ENCODE measurements at places on chromosomes 6 and 20.

GRCh38 chr6:16562498-16562897 is 198.8 kb downstream of the ATXN1 start:
- DNase-seq: peak; percentile 27

DNA sequence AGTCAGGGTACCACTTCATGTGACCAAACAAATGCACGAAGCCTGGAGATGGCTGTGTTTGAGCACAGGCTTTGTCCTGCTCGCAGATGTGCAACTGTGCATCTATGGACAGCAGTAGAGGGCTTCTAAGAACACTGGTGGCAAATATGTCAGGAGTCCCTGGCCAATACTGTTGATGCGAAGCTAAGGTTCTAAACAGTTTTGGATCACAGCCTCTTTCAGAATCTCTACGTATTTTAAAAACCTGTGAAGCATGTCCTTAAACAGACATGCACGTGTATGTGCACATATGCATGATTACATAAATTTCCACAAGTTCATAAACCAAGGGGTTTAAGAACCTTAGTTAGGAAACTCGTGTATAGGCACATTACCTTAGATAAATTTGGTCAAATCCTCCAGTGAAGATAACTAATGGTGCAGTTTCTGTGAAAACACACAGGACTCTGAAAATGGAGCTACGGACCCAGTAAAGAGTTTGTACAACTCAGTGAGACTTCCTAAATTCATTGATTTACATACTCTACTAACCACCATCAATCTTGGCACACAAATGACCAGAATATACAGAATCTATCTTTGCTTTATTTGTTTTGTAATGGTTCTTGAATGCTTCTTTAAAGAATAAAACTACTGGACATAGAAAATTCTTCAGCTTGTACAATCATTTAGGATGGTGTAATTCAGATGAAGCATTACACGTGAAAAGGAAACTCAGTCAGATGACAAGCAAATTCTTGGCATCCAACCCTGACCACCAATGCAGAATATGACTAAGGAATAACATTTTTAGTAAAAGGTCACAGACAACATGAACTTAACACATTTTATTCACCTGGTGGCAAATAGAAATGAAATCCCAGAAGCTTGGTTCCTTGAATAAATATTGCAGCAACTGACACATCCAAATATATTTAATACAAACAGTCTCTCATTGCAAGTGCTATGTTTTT is 27.4 kb downstream of the KCNQ5 start:
- DNase-seq: peak; percentile 94

DNA sequence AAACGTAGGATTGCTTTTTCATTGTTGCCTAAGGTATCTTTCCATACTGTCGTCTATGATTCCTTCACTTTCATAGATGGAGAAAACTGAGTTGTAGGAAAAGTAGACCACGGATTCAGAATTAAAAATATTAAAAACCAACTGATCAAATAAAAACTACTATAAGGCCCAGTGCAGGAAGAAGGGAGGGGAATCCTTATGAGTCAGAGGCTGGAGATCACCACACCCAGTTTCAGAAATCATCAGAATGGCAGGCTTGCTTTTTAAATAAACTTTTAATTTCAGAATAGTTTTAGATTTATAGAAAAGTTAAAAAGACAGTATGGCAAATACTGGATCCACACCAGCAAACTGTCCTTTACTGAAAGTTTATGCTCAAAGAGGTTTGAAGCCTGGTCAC is 32.0 kb upstream of the POPDC3 start:
- peak; percentile 45 for DNase-seq

- DNase-seq: peak; percentile 97
These were observed 48.9 kb downstream of the PRDM1 start for GRCh38 chr6:106134906-106135634.

- DNase-seq: peak; percentile 39
These were observed 34.6 kb downstream of the C6orf52 start for GRCh38 chr6:10659699-10660348.

DNA sequence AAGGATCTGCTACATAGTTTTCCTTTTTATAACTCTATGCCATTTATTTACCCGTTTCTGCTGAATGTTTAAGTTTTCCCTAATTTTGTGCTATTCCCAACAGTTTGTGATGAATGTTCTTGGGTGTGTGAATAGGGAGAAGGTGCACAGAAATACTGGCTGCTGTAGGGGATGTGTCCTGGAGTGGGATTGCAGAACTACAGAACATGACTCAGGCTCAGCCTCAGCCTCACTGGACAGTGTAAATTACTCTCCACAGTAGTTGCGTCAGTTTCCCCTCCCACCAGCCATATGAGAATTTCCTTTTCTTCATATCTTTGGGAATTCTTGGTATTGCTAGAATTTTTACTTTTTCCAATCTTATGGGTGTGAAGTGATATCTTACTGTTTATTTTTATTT is 57.0 kb downstream of the SLX4IP start:
- no peak for DNase-seq

DNA sequence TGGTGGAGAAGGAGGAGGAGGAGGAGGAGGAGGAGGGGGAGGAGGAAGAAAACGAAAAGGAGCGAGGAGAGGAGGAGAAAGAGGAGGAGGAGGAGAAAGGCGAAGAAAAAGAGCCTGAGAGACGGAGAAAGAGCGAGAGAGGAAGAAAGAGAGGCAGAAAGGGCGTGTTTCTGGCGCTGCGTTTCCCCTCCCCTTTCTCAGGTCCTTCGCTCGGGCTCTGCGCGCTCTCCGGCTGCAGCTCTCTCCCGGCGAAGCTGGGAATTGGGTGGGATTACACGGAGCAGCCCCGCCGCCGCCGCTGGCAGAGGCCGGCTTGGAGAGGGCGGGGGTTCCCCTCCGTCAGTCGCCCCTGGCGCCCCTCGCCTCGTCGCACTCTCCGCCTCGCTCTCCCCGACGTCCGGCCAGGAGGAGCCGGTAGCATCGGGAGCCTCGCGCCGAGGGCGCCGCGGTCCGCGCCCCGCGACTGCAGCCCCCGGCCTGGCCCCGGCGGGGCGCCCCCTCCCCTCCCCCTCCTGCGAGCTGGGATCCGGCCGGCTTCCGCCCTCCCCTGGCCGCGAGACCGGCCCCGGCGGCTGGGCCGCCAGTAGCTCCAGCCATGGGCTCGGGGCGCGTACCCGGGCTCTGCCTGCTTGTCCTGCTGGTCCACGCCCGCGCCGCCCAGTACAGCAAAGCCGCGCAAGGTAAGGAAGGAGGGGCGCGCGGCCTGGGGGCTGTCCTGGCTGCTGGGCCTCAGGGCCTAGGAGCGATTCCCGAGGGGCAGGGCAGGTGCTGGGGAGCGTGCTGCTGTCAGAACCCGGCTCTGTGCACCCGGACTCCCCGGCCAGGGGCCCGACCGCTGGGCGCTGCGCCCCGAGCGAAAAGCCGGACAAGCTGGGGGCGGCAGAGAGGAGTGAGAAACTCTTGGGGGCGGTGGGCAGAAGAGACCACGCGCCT is at the start of gene SCUBE3:
SCUBE3 (plus strand) TSS at position 133 of the 933 bp plus-strand sequence; CDS start at position 596, 463 bp downstream.
- peak; percentile 47 for DNase-seq

GRCh38 chr6:13953061-13953705 is 28.4 kb downstream of the RNF182 start:
- peak; percentile 96 for DNase-seq

GRCh38 chr20:38262931-38263330 is 2.4 kb upstream of the KIAA1755 start:
- DNase-seq: no peak

GRCh38 chr6:3195695-3196497 is 31.6 kb downstream of the TUBB2B start:
- DNase-seq: peak; percentile 50

- DNase-seq: no peak
These were observed 35.7 kb downstream of the ZNF334 start for GRCh38 chr20:46477640-46478039.

GRCh38 chr20:62607366-62608217 is 34.7 kb upstream of the SLCO4A1 start:
- DNase-seq: no peak

DNA sequence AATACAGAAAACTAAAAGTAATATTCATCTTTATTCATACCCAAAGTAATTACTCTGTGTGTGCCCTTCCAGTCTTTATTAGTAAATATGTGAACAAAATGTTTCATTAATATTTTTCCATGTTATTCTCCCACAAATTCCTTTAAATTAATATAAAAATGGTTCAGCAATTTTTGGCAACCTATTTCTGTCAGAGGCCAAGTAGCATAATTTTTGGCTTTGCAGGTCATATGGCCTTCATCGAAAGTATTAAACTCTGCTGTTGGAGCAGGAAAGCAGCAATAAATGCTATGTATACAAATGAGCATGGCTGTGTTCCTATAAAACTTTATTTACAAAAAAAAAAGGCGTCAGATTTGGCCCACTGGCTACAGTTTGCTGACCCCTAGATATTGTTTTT is 16.1 kb downstream of the ZC2HC1B start:
- DNase-seq: no peak

DNA sequence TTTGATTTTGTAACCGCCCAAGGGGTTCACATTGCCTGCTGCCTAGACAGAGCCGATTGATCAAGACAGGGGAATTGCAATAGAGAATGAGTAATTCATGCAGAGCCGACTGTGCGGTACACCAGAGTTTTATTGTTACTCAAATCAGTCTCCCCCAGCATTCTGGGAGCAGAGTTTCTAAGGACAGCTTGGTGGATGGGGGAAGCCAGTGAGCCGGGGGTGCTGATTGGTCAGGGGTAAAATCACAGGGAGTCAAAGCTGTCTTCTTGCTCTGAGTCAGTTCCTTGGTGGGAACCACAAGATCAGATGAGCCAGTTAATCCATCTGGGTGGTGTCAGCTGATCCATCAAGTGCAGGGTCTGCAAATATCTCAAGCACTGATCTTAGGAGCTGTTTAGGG is 60.0 kb upstream of the EZR start:
- peak; percentile 80 for DNase-seq

DNA sequence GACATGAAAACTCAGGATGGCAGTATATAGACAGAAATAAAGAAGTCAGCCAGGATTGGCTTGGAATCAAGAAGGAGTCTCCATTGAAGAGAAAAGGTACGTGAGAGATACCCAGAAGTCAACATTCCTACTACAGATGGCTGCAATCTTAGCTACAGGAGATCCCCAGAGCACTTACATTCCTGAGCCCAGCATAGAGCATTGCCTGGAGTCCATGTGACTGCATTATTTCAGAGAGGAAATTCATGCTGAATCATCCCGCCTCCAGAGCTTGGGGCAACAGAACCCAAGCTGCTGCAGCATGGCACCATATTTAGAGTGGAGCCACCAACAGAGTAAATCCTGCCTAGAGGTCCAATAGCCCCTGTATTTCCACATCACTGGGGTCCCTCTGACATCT is 125.0 kb upstream of the GRIK2 start:
- no peak for DNase-seq

- DNase-seq: peak; percentile 62
These were observed 59.2 kb upstream of the CEP85L start for GRCh38 chr6:118710616-118711015.

GRCh38 chr20:30168025-30168799 is 1089.3 kb upstream of the DEFB115 start:
- no peak for DNase-seq

Measured in M059J (cell line).